ENCODE measurements at places on chromosomes 16 and 17.

- no peak for DNase-seq
These were observed 10.4 kb downstream of the PMM2 start for GRCh38 chr16:8808009-8808408.

GRCh38 chr16:17366299-17366961 lies 104.3 kb downstream of the XYLT1 start:
- DNase-seq, result no peak

GRCh38 chr17:79353548-79353947 lies 257.3 kb downstream of the RBFOX3 start:
- no peak for DNase-seq

GRCh38 chr16:83494459-83494858 lies 313.3 kb upstream of the HSBP1 start:
- no peak for DNase-seq

DNA sequence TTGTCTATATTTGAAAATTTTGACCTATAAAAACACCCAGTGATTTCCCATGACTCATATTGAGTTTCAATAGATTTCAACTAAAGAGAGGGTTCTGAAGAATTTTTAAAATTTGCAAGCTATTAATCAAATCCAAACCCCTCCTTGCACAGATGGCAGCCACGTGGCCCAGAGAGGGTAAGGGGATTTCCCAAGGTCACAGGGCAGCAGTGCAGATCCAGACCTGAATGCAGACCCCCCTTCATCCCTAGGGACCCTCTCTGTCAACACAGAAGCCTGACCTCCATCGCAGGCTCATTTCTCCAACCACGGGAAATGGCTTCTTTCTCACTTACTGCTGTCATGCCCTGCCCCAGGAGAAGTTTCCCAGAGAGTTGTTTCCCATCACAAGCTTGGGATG lies 24.7 kb upstream of the CES5A start:
- no peak for DNase-seq

DNA sequence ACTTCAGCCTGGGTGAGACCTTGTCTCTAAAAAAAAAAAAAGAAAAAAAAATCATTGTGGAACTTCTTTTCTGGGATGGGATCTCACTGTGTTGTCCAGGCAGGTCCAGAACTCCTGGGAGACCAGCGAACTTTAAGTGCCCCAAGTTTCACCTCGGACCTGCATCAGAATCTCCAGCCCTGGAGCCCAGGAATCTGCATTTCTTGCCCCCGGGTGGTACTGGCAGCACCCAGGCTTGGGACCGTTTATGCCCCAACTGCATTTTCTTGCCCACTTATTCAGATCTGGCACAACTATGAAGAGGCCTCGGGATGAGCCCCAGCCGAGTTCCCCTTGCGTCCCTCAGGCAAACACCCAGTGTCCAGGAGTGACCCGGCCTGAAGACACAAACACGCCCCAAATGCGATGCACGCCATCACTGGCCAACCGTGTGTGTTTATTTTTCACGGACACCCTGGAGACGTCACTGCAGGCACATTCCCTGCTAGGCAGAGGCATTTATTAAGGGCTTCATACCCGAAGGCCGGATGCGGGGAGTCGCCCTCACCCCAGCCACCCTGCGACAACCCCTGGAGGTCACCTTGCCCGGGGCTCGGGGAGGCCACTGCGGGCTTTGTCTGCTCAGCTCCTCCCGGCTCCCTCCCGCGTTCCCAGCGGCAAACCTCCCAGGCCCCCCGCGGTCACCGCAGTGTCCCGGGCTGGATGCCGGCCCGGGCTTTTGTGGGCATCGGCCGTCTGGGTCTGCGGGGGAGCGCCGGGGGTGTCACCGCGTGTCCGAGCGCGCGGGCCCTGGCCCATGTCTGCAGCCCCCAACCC lies 684 bp upstream of the SPIRE2 start:
- no peak for DNase-seq

- no peak for DNase-seq
These were observed 347.6 kb downstream of the SNX29 start for GRCh38 chr16:12324152-12324551.

GRCh38 chr17:63961355-63962212 lies 11.1 kb downstream of the SCN4A start:
- DNase-seq, result no peak

- no peak for DNase-seq
These were observed 7.6 kb upstream of the HNF1B start for GRCh38 chr17:37752482-37752881.

GRCh38 chr16:78664811-78665772 lies 565.6 kb downstream of the WWOX start:
- no peak for DNase-seq

GRCh38 chr17:32949181-32949580 lies 21.2 kb downstream of the TMEM98 start:
- DNase-seq, result no peak

DNA sequence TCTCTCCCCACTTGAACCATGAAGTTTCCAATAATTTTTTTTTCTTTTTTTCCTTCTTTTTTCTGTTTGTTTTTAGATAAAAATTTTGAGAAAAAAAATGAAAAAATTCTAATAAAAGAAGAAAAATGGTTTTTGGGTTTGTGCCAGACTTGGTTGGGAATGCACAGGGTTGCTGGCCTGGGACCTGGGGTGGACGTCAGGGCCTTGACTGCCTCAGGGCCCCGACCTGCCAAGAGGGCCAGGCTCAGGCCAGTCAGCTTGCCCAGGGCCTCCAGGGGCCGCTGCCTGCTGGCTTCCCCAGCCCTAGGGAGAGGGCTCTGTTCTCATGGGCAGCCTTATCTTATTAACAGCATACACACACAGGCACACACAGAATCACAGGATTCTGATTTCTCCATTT lies 6.5 kb downstream of the TBX6 start:
- DNase-seq, result no peak

- DNase-seq, result peak; percentile 88
These were observed at the start of gene TMEM256 for GRCh38 chr17:7403977-7404736. Gene TMEM256 (minus strand): TSS chr17:7404097. CDS start chr17:7404084, 13 bp downstream.

DNA sequence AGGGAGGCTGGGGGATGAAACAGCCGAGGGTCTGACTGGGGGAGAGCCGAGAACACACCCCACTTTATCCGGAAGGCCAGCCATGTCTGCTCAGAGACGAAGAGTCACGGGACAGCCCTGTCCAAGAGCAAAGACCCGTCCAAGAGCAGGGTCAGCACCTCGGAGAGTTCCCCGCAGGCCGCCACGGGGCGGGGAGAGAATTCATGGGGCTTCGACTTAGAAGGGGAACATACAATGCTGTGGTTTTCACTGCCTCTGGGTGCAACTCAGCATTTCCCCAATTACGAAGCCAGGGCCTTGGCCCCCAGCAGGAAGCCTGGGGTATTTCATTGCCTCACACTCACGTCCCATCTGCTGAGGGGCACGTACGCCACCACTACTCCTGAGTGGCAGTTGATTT lies 59.3 kb downstream of the JPH3 start:
- no peak for DNase-seq

DNA sequence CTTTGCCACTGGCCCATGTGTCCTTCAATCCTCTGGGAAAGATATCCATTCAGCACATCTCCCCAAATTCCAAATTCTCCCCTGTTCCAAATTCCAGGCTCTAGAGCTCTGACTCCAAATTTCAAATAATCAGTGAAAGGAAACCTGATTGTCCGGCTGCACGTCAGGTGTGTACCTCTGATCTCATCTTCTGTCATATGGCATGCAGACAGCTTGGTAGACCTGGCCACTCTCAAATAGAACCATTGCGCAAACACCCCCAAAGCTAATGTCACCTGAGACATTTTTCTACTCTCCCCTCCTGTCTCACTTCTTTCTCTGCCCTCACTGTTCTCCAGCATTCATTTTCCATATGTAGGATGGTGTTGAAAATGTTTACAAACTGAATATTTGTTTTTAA lies 337.0 kb upstream of the DYNLRB2 start:
- no peak for DNase-seq

GRCh38 chr16:59535298-59535697 lies 801.2 kb upstream of the GOT2 start:
- DNase-seq, result no peak

- no peak for DNase-seq
These were observed 1.8 kb downstream of the IL27 start for GRCh38 chr16:28504707-28505404.

DNA sequence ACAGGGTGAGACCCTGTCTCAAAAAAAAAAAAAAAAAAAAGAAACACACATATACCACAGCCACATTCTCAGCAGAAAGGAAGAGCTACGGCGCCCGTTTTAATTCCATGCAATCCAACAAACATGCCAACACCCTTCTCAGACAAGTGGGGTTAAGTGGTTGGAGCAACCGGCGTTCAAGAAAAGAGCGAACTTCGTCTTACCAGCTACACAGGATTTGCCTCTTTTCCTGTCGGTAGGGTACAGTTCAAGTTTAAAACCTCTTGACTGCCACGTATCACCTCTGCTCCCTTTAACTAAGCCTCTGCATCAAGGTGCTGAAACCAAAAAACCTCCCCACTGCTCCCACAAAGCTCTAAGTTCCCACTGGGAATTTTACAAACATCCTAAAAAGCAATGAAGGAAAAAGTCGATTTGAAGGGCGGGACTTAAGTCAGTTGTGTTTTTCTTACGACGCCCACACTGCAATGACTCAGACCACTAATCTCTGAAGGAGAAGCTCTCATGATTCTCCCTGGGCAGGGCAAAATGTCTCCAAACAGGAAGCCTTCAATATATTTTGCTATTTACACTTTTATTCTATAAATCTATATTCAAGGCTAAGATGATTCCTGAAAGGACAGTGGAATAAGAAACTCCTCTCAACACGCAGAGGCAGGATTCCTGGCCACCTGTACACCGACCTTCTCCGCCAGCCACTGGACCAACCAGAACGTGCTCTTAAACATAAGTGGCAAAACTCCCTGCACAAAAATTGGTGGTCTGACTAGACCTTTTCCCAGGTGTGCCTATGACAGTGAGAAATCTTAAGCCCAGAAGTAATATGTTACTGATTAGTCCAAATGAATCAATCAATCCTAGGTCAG lies 18.8 kb downstream of the SRP68 start:
- DNase-seq, result no peak

DNA sequence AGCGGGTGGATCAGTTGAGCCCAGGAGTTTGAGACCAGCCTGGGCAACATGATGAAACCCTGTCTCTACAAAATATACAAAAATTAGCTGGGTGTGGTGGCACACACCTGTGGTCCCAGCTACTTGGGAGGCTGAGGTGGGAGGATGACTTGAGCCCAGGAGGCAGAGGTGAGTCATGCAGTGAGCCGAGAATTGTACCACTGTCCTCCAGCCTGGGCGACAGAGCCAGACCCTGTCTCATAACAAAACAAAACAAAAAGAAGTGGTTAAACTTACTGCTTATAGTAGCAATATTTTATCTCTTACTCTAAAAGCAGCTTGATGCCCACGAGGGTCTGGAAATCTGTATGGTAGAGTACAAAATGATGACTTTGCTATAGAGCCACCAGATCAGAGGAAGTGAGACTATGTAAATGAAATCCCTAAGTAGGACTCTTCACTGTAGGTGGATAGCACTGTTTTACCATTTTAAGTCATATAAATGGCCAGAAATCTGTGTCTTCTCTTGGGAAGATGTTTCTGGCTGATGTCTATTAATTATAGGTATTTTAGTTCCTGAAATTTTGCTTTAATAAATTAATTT lies 60.4 kb upstream of the MRC2 start:
- no peak for DNase-seq

- DNase-seq, result no peak
These were observed 2.7 kb upstream of the PRSS41 start for GRCh38 chr16:2795395-2796143.

GRCh38 chr17:48549281-48549630 lies 4.3 kb upstream of the HOXB2 start:
- no peak for DNase-seq

DNA sequence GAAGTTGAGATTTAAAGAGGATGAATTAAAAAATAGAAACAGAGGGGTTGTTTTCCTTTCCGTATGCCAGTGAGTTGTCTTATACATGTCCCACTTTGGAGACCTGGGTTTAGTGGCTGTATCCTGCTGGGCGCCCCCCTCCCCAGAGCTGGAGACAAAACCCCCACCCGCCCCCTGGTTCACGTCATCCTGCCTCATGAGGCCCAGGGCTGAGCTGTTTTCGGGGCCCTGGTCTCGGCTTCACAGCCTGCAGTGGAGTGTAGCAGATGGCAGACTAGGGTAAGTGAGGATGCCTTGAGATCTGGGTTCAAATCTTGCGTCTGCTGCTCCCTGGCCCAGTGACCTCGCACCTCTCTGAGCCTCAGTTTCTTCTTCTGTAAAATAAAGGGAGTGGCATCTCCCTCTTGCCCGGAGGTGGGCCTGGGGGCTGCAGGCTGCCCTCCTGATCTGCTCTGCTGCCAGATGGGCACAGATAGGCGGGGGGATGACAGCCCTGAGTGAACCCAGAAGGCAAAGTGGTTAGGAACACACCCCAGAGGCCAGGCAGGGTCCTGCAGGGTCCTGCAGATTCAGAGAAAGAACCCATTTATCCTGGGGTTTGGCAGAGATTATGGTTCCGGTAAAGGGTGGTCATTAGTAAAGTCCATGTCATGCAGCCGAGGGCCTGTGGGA lies 45.1 kb downstream of the SOCS3 start:
- no peak for DNase-seq

DNA sequence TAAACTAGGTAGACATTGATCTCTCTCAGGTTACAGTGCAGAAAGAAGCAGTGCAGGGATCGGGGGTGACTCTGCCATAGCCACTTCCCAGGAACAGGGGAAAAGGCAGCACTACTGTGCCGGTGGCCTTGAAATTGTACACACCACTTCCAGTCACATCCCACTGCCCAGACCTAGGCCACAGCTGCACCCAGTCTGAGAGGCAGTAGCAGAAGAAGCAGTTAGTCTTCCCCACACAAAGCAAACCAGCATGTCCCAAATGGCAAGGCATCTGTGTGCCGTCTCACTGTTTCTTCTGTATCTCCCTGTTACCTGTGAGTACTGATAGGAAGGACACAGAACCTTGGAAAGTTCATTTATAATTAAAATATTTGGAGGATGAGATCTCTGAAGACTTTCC lies 47.0 kb downstream of the TMC6 start:
- no peak for DNase-seq

GRCh38 chr16:29663807-29664090 lies 702 bp downstream of the SPN start:
- DNase-seq, result no peak

DNA sequence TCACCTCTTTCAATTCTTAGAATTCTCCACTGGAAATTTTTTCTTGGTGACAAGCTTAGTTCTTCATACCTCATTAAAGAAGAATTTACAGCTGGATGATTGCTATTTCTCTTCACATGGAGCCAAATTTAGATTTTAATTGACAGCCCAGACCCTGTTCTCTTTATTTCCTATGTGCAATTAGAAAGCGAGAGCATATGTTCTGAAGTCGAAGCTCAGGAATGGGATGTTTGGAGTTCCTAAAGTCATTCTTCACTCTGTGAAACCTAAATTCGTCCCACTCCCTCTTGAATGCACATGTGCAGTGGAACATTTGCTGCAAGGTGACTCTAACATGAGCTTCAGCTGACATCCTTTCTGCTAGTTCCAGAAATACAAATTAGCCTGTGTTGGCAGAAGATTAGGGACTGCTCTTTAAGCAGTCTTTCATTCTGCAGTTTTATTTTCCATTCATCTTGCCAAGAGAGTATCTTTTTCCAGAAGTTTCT lies 129.3 kb upstream of the KCNJ16 start:
- no peak for DNase-seq

DNA sequence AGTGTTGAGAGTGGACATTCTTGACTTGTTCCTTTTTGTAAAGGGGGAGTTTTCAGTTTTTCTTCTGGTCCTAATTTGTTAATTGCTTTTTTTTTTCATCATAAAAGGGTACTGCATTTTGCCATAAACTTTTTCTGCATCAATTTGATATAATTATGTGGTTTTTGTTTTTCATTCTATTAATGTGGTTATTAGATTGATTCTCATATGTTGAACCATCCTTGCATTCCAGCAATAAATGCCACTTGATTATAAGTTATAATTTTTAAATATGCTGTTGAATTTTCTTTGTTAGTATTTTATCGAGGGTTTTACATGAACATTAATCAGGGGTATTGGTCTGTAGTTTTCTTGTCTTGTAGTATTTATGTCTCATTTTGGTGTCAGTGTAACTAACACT lies 87.2 kb upstream of the SMIM36 start:
- DNase-seq, result no peak
